ENCODE measurements at places on chromosomes 11 and 22.

GRCh38 chr11:20739577-20739976 is 70.2 kb downstream of the NELL1 start:
- no peak for DNase-seq

DNA sequence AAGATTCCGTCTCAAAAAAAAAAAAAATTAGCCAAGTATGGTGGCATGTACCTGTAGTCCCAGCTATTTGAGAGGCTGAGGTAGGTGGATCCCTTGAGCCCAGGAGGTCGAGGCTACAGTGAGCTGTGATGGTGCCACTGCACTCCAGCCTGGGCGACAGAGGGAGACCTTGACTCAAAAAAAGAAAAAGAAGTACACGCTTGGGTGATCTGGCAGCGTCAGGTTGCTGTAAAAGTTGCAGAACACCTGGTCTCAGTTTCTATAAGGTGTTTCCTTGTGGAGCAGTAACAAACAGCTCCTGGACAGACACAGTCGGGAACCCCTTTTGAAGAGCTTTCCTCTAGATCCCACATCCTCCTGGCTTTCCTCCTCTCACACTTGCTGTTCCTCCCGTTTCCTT is 45.8 kb downstream of the SCGB1A1 start:
- no peak for DNase-seq

GRCh38 chr22:43978558-43978957 is 23.3 kb downstream of the SAMM50 start:
- DNase-seq, result no peak

GRCh38 chr11:17734418-17734911 is at the start of gene KCNC1:
TSS of gene KCNC1 (plus strand) at chr11:17734781. CDS start at chr11:17736003, 1,222 bp downstream.
- DNase-seq, result no peak

- no peak for DNase-seq
These were observed 601.3 kb downstream of the BUD13 start for GRCh38 chr11:116171271-116172140.

GRCh38 chr11:18844753-18845367 is 53.3 kb upstream of the PTPN5 start:
- peak; percentile 79 for DNase-seq

DNA sequence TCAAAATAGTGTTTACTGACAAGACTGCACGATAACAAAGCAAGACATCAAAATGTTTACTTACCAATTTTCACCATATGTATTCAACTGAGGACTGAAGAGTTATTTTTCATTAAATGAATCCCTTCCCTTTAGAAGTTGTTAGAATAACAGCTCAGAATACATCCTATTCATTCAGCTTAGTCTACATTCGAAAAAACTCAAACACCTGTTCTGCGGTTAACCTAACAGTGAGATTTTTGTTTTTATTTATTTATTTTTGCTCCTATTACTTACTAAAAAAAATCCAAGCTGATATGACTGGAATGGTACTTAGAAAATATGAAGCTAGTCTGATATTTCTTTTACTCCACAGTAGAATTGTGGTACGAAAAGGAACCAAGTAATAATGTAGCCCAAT is 10.0 kb downstream of the KCNA4 start:
- no peak for DNase-seq

DNA sequence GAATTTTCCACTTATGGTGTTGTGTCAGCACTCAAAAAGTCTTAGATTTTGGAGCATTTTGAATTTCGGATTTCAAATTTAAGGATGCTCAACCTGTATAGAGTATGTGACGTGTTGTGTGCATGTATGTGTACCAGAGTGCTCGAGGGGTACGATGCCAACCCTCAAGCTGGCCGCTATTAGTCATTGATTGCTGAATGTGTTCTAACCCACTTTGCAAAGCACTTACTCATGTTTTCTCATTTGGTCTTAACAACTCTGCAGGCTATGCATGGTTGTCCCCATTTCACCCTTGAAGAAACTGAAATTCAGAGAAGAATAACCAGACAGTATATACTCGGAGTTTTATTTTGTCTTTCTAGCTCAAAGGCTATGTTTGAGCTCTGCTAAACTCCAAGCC is 196.4 kb upstream of the TENM4 start:
- DNase-seq, result no peak

GRCh38 chr22:22527312-22527711 is 7.2 kb upstream of the ZNF280A start:
- DNase-seq, result no peak

- no peak for DNase-seq
These were observed 155.2 kb downstream of the MAML2 start for GRCh38 chr11:96187822-96188221.

DNA sequence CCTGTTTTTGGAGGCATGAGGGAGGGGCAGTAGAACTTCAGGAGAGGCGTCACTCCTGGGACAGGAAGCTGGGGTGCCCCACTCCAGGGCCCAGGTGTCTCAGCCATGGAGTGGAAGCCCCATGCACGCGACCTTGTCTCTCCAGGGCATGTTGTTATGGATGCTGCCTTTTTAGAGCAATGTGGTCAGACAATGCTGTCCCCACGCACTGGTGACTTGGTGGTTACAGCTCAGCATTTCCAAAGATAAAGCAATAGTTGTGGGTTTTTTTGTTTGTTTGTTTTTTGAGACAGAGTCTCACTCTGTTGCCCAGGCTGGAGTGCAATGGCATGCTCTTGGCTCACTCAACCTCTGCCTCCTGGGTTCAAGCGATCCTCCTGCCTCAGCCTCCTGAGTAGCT is 22.3 kb downstream of the EIF4G2 start:
- DNase-seq, result no peak

DNA sequence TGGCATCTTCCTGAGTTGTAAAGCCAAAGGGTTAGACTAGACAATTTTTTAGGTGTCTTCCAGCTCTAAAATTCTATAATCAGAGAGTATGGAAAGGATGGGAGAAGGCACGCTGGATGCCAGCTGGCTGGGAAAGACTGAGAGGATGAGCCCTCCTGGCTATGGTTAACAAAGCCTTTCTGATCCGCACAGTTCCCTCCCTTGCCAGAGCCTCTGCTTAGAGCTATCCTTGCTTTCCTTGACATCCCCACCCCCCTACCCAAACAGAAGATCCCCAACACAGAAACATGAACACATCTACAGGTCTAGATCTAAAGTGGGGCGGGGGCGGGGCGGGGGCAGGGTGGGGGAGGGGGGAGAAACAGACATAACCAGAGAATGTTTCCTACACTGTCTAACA is 6.5 kb downstream of the TCF20 start:
- DNase-seq, result no peak

DNA sequence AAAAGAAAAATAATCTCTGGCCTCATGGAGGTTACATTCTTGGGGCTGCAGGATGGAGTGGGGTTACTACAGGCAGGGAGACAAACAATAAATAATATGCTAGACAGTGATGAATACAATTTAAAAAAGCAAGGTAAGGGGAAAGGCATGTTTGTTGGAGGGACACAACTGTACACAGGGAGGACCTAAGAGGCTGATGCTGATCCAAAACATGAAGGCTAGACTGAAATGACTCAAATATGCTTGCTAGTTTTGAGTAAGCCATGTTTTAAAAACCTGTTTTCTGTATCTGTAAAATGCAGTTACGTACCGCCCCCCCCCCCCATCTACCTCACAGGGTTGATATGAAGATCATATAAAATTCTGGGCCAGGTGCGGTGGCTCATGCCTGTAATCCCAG is 44.0 kb downstream of the EIF4ENIF1 start:
- DNase-seq, result no peak

- peak; percentile 36 for DNase-seq
These were observed 26.8 kb upstream of the RAG1 start for GRCh38 chr11:36540998-36541397.

DNA sequence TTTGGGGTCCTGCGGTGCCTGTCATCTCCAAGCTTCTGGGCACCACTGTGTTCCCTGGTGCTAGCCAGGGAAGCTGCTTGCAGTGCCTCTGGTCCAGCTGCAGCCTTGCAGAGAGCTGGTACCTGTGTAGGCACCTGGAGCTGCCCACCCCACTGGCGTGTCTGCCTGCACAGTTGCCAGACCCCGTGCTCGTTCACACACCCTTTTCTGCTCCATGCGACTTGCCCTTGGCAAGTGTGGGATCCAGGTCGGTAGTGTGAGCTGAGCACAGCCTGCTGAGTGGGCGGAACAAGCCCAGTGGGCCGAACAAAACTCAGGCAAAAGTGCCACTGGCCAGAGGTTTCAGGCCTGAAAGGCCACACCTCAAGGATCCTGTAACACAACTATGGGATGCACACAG is 146.5 kb upstream of the MTMR2 start:
- DNase-seq, result no peak

DNA sequence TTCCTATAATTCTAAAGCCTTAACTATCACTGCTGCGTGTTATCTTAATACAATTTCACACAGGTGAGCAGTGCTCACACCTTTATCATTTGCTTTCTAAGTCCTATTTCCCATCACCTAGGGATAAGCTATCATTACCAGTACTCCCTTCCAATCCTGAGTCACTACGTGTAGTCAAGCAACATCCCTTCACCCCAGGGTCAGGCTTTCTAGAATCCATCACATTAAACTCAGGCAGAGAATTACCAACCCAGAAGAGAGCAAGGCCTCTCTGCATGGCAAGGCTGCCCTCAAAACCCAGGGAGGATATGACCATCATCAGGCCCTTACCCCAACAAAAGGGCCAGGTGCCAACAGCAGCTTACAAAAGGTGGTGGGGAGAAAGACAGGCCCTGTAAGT is 9.8 kb downstream of the PACSIN2 start:
- no peak for DNase-seq
